ENCODE measurements at places on chromosomes 16 and 17.

GRCh38 chr16:31696968-31697743 is 169.5 kb downstream of the AHSP start:
- DNase-seq = no peak

- no peak for DNase-seq
Observed at GRCh38 chr16:35506018-35506897, 2046.8 kb downstream of the TP53TG3F start.

DNA sequence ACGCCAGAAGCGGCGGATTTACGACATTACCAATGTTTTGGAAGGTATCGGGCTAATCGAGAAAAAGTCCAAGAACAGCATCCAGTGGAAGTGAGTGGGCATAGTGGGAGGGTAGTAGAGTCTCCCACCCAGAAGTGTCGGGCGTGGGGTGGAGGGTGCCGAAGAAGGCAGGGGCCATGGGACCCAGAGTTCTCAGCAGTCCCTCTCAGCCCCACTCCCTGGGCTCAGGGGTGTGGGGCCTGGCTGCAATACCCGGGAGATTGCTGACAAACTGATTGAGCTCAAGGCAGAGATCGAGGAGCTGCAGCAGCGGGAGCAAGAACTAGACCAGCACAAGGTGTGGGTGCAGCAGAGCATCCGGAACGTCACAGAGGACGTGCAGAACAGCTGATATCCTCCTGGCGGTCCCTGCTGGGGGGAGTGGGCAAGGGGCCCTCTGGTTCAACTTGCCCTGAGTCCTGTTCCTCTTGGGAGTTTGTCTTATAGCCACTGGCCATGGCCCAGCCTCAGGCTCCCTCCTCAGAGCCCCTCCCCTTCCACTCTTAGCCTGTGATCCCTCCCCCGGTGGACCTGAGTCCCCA is 916 bp downstream of the E2F4 start:
- DNase-seq = no peak

GRCh38 chr17:5511401-5512225 is 25.2 kb downstream of the MIS12 start:
- no peak for DNase-seq

DNA sequence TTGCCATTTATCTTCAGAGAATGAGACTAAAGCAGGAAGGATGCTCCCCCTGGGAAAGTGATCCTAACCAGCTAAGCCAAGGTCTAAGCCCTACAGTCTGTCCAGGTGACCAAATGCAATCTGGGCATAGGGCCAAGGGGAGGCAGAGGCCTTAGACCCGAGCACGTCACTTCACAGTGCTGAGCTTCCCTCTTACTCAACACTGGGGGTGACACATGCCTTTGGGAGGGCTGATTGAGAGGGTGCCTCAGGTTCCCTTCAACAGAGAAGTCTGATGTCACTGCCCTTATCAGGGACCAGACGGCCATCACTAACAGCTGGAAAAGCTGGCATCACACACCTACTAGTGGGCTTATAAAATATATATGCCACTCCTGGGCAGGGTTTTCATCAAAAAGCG is 4.0 kb downstream of the CIAO2B start:
- DNase-seq = no peak

GRCh38 chr17:2084766-2085647 is 30.1 kb downstream of the HIC1 start:
- DNase-seq = no peak

- DNase-seq = no peak
Observed at GRCh38 chr17:67679225-67679624, 38.5 kb upstream of the NOL11 start.

GRCh38 chr17:82603981-82604448 is 44.2 kb downstream of the WDR45B start:
- no peak for DNase-seq

DNA sequence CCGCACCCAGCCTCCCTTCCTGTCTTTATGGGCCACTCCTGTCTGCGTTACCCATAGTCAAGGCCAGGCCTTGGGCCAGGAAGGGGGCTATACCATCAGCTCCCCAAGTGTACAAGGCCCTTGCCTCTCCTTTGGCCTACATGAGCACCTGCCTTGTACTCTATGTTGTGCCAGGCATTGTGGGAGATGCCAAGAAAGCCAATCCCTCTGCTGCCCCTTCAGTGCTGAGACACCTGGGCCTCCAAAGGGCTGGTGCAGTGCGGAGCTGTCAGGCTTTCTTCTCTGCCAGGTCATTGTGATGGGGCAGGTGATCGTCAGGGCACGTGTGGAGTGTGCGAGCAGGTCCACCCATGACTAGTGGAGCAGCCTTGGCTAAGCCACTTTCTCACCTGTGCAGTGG is 59.9 kb downstream of the MPRIP start:
- DNase-seq = no peak

- DNase-seq = no peak
Observed at GRCh38 chr16:71672803-71673581, 47.0 kb downstream of the MARVELD3 start.

- DNase-seq = no peak
Observed at GRCh38 chr16:21946889-21947635, 6.1 kb upstream of the UQCRC2 start.

DNA sequence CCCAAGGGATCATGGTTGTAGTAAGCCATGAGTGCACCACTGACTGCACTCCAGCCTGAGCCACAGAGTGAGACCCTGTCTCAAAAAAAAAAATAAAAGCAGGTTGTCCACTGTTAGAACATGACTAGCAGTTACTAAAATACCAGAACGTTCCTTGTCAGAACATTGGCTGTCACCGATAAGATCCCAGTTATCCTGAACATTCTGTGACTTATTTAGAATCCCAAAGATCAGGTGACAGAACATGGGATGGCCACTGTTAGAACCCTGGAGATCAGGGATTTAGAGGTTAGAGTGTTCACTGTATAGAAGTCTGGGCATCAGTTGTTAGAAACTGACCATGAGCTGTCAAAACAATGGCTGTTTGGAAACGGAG is 8.6 kb downstream of the CES4A start:
- DNase-seq = no peak

- no peak for DNase-seq
Observed at GRCh38 chr16:11901091-11901490, 14.7 kb downstream of the GSPT1 start.

All from activated gamma-delta T cell treated with anti-CD3 and anti-CD28 coated beads, Interleukin-2, amount 50 U/mL, for 16 hours (primary cell).